ENCODE measurements at places on chromosomes 3 and 15. TPM values are rescaled to one million over a fixed set of nuclear protein-coding genes. Genes with fewer than 3 reads are reported as not detected.

GRCh38 chr3:48402281-48402732 lies 27.6 kb downstream of the PLXNB1 start:
- peak; percentile 95 for DNase-seq

DNA sequence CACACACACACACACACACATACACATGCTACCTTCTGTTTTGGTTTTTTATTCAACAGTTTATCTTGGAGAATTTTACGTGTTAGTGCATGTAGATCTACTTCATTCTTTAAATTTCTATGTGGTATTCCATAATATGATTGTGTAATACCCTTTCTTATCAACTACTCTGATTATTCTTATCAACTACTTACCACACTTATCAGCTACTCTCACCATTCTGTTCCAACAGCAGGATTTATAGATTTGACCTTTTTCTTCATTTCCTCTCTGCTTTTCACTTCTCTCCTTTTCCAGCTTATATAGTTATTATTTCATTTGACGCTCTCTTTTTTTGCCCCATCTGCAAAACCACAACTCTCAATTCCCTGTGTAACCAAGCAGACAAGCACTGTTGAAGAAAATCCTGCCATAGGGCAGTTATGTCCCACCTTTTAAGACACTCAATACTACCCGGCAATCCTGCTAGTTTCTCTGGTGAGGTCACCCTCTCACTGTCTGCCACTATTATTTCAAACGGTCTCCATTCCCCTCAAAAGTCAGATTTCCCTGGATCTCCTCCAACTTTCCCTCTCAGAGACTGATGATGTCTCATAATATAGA lies 56.9 kb upstream of the SATB1 start:
- DNase-seq: no peak

The TRH gene
- total RNA-seq: 2.5 TPM

The CCR3 gene
- not detected for total RNA-seq

DNA sequence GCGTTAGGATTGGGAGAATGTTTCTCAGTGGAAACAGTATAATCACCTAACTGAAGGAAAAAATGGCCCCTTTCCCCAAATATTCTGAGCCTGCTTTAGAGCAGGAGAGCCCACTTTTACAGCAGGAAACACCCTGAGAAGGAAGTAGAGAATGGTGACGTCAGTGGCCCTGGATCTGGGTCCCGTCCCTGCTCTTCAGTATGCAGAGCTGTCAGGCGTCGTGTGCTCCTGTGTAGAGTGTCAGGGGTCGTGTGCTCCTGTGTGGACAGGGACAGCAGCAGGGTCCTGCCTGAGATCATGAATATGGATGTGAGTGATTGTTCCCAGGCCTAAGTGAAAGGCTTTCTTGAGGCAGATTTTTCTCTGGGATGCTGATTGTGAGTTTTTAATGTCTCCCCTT lies 45.2 kb downstream of the CGNL1 start:
- DNase-seq: no peak

DNA sequence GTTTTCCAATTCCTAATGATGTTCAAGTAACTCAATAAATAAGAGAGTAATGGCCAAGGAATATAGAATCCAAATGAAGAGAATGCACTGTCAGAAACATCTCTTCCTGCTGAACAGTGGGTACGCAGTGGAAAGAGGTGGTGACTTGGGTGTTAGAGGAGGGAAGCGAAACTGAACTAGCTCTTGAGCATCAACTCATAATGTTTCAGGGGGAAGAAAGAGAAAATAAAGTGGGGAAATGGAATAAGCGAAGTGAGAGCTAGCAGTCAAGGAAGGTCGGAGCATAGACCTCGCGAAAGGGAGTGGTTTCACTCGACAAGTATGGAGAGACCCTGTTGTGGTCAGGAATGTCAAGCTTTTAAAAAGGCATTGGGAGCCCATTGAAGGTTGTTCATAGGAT lies 309.5 kb downstream of the GAP43 start:
- no peak for DNase-seq

The ZDHHC23 gene
- total RNA-seq: 3.3 TPM

DNA sequence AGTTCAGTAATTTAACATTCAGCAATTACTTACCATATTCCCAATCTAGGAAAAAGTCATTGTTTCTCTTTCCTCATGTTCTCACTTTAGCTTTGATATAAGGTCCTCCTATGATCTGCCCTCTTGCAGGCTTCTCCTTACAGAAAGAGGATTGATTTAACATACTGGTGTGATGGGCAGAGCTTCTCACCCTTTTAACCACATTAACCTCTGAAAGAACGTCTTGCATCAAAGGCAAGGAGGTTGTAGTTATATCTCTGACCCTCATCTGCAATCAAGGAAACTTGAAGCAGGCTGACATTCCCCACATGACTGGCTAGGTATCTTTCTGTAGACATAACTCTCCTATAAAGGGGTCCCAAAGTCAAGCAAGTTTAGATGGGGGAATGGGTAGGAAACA lies 39.5 kb downstream of the BTLA start:
- DNase-seq: no peak

GRCh38 chr3:57816471-57817095 lies 60.5 kb downstream of the SLMAP start:
- peak; percentile 41 for DNase-seq

GRCh38 chr15:27796405-27797320 lies 302.5 kb downstream of the OCA2 start:
- no peak for DNase-seq

The CCR4 gene
- total RNA-seq: not detected

- peak; percentile 65 for DNase-seq
Observed at GRCh38 chr15:68729789-68730411, 90.8 kb downstream of the ANP32A start.

- DNase-seq: no peak
Observed at GRCh38 chr15:77657634-77658238, 25.0 kb upstream of the LINGO1 start.

The TAGLN3 gene
- total RNA-seq: not detected

All from fibroblast of the aortic adventitia (primary cell).